ENCODE measurements at places on chromosomes 3 and 15. TPM values are rescaled to one million over a fixed set of nuclear protein-coding genes. Genes with fewer than 3 reads are reported as not detected.

Gene ILDR1
- 0.59 TPM for total RNA-seq

Gene PP2D1
- not detected for total RNA-seq

DNA sequence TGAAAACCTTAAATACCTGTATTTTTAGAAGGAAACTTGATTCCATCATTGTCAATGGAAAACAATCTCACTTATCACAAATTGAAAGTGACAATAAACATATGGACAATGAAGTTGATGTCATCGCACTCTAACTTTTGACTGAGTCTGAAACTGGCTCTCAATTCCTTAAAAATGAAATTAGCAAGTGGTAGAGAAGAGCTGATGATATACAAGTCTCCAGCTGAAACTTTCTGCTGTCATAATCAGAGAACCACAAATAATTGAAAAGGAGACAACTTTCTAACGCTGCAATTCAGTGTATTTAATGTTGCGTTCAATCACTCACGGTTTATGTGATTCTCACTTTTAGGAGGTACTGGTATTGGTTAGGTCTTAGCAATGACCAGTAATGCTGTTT is 37.5 kb downstream of the EPHB1 start:
- no peaks in the 10 kb centered on the region for H3K36me3 ChIP-seq
- no peak overlapping the region for H3K27ac ChIP-seq
- no peak for DNase-seq

- no peak for DNase-seq
- no peaks in the 10 kb centered on the region for H3K36me3 ChIP-seq
- peaks cover 8% of the 10 kb centered on the region for H3K27me3 ChIP-seq
- no peak overlapping the region for H3K4me3 ChIP-seq
Observed at GRCh38 chr3:25872200-25872877, 82.4 kb downstream of the OXSM start.

DNA sequence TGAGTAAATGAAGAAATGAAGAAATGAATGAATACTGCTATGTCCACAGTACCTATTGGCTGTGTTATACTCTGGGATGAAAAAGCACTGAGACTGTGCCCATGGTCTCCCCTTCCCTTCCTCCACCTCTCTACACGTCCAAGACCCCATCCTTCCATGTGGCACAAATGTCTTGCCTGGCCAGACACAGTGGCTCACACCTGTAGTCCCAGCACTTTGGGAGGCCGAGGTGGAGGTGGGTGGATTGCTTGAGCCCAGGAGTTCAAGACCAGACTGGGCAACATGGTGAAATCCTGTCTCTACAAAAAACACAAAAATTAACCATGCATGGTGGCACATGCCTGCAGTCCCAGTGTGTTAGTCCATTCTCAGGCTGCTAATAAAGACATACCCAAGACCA is 200.1 kb downstream of the FAM43A start:
- H3K27me3 ChIP-seq: peaks cover 13% of the 10 kb centered on the region
- H3K36me3 ChIP-seq: peaks cover 11% of the 10 kb centered on the region
- H3K4me1 ChIP-seq: peaks cover 5% of the 10 kb centered on the region
- H3K27ac ChIP-seq: no peak overlapping the region
- H3K4me3 ChIP-seq: no peak overlapping the region

GRCh38 chr3:149781741-149782140 is 10.6 kb downstream of the ANKUB1 start:
- H3K27ac ChIP-seq: no peak overlapping the region
- DNase-seq: no peak

- no peak for DNase-seq
- peaks cover 9% of the 10 kb centered on the region for H3K36me3 ChIP-seq
- no peak overlapping the region for H3K4me3 ChIP-seq
- H3K4me1 ChIP-seq: peaks cover 76% of the 10 kb centered on the region
Observed at GRCh38 chr15:68806220-68807060, 14.3 kb downstream of the ANP32A start.

GRCh38 chr3:66797889-66798560 is 200.1 kb upstream of the KBTBD8 start:
- H3K36me3 ChIP-seq: no peaks in the 10 kb centered on the region
- DNase-seq: no peak
- peaks cover 38% of the 10 kb centered on the region for H3K27me3 ChIP-seq
- no peaks in the 10 kb centered on the region for H3K4me1 ChIP-seq

DNA sequence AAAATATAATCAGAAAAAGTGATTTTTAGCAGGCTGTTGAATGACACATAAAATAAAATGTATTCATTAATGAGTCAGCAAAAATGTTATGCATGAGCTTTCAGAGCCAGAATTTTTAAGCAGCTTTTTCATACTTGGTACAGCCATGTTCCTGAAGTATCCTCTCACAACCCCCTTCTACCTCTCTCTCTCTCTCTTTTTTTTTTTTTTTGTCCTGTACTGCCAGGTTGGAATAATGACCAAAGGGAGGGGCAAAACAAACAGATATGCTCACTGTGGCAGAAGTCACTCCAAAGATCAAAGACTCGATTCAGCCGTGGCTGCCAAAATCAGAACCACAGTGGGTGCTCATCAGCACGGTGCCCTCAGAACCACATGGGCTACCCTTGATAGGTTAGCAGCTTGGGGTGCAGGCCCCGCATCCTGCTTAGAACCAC is 383.0 kb downstream of the ZBTB20 start:
- H3K4me3 ChIP-seq: no peak overlapping the region
- peaks cover 7% of the 10 kb centered on the region for H3K4me1 ChIP-seq
- no peak for DNase-seq
- no peak overlapping the region for H3K27ac ChIP-seq

All from natural killer cell treated with Interleukin-12 subunit alpha and Interleukin-12 subunit beta and Interleukin-15 and Interleukin-18, amount 100 ng/mL, for 72 hours (primary cell).